Bladder microvascular endothelial cell (primary cell): ENCODE measurements at places on chromosomes 7 and 10. TPM values are rescaled to one million over a fixed set of nuclear protein-coding genes. Genes with fewer than 3 reads are reported as not detected.

The FGL2 gene
- total RNA-seq = 0.16 and 0.38 TPM in 2 replicates

The SAMD8 gene
- 17.0 and 38.4 TPM in 2 replicates for total RNA-seq

The TES gene
- 97.0 and 105 TPM in 2 replicates for total RNA-seq

The AKR1E2 gene
- total RNA-seq = 26.4 and 38.9 TPM in 2 replicates

The SOSTDC1 gene
- not detected in 2 replicates for total RNA-seq

The VSTM4 gene
- total RNA-seq = 0.16 and 0.25 TPM in 2 replicates

The TFPI2 gene
- total RNA-seq = 35.0 and 81.8 TPM in 2 replicates

The TLX1 gene
- total RNA-seq = not detected in 2 replicates

The HGF gene
- 0.82 and 1.6 TPM in 2 replicates for total RNA-seq

The PPP3CB gene
- 10.5 and 22.8 TPM in 2 replicates for total RNA-seq
